ENCODE measurements at places on chromosomes 13 and 19. TPM values are rescaled to one million over a fixed set of nuclear protein-coding genes. Genes with fewer than 3 reads are reported as not detected.

DNA sequence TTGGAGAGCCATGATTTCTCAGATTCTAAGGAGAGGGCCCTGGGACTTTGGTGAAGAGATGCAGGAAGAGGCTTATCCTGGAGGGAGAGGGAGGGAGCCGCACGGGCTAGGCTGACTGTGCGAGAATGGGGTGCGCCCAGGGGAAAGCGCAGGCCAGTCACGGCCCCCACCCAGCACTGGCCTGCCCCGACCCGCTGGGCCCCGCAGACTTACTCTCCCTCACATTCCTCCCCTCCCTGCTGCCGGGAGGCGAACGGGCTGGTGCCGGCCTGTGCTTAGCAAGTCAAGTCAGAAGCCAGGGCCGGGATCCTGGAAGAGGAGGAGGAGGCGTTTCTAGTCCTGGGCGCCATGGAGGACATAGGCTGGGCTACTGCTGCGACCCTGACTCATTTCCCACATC, 120.0 kb downstream of the CRYL1 start:
- peak; percentile 83 for DNase-seq

DNA sequence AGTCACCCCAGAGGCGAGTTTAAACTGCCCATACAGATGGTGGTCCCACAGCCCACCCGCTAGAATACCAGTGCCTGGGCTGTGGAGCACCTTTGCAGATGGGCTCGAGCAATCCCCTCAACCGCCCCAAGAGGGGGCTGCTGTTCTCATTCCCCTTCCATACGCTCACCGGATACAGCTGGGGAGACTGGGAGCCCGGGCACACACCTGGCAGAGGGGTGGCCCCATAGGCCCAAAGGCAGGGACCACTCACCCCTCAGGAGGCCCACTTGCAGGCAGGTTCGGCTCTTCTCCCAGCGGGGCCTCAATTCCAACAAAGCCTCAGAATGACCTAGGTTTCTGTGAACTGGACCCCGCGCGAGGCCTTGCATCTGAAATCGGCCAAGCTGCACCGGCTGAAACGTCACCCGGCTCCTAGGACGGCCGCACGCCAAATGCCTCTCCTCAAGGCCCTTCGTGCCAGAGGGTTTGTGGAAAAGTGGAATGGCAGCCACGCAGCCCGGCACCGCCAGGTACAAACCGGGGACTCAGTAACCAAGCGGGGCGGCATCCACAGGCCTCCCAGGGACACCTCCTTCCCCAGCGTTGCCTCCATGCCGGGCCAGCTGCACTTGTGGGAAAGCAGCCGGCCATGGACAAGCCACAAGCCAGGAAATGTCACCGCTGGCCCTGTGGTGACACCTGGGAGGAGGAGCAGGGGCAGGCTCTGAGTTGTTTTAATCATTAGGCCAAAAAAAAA, 18.7 kb downstream of the MLLT1 start:
- peak; percentile 89 for DNase-seq

- DNase-seq, result no peak
These were observed 49.5 kb downstream of the RFC3 start for GRCh38 chr13:33867472-33867871.

GRCh38 chr13:110322828-110323171, 15.7 kb downstream of the COL4A2 start:
- DNase-seq, result no peak

UTP14C gene
- total RNA-seq, result 22.0 TPM

WTIP gene
- 53.5 TPM for total RNA-seq
